ENCODE measurements at places on chromosomes 2 and 18.
A peak's percentile ranks its signal among the peaks of the same experiment; 100 is the strongest.

DNA sequence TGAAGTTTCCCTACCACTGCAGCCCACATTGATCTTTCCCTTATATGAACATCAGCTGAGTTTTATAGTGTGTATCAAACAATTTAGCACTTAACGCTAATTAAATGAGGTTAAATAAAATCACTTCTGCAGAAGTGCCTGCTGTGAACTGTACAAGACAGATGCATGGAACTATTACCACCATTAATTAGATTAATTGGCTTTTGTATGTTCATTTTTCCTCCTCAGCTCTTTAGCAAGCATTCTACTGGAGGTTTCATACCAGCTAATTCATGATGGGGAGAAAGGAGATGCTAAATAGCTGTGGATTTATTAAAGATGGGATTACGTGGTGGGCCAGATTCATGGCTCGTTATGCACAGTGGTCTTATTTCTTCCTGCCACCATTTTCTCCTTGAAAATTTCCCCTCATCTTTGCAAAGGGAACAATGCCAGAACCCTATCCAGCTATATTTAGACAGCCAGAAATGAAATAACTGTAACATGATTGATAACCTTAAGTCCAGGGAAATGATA, 96.7 kb downstream of the CNTNAP5 start:
- no peaks in the 10 kb centered on the region for H3K4me1 ChIP-seq
- H3K27ac ChIP-seq, result no peak overlapping the region
- H3K27me3 ChIP-seq, result no peaks in the 10 kb centered on the region
- no peak for DNase-seq

- DNase-seq, result no peak
- H3K4me1 ChIP-seq, result no peaks in the 10 kb centered on the region
- H3K27me3 ChIP-seq, result no peaks in the 10 kb centered on the region
These were observed 44.5 kb upstream of the KCNE4 start for GRCh38 chr2:223007531-223007930.

GRCh38 chr2:112053917-112054846, 887 bp upstream of the TMEM87B start:
- no peak overlapping the region for H3K27ac ChIP-seq
- peak overlapping the region; percentile 69 for H3K4me3 ChIP-seq
- H3K27me3 ChIP-seq, result no peaks in the 10 kb centered on the region
- H3K36me3 ChIP-seq, result no peaks in the 10 kb centered on the region

DNA sequence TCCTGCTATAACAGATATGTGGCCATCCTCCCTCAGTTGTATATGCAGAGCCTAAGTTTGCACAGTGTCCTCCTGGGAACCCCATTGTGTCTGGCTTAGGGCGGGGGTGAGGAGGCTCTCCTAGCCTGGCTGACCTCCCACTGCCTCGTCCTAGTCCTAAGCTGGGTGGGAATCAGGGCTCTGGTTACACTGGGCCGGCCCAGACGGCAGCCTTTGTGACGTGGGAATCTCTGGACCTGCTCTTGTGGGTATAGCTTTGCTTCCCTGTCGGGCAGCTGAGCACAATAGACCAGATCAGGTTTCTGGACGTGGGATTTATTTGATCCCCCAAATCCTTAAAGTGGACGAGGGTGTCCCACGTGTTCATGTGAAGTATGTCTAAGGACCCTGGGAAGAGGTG, 2.9 kb downstream of the ACKR3 start:
- no peak overlapping the region for H3K27ac ChIP-seq
- DNase-seq, result no peak
- H3K36me3 ChIP-seq, result no peaks in the 10 kb centered on the region
- peaks cover 23% of the 10 kb centered on the region for H3K4me1 ChIP-seq
- no peak overlapping the region for H3K4me3 ChIP-seq

DNA sequence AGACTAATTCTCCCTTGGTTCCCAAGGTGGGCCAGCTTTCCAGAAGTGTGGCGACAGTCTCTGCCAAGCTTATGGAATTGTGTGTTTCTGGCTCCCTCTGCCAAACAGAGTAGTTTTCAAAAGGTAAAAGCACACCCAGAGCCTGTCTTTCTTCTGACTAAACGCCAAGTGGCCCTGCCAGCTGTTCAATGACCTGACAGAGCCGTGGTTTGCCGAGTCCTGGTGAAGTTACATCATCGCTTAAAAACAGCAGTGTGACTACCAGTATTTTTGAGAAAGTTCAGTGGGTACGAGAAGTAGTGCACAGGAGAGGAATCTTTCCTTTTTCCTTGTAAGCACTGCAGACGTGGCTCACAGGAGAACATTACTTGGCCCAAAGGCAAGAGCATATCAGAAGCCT, 1.9 kb downstream of the PER2 start:
- H3K4me3 ChIP-seq, result no peak overlapping the region
- no peaks in the 10 kb centered on the region for H3K27me3 ChIP-seq
- DNase-seq, result no peak
- H3K36me3 ChIP-seq, result no peaks in the 10 kb centered on the region
- H3K4me1 ChIP-seq, result peaks cover 25% of the 10 kb centered on the region

- H3K4me1 ChIP-seq, result no peaks in the 10 kb centered on the region
- no peak overlapping the region for H3K27ac ChIP-seq
- H3K27me3 ChIP-seq, result no peaks in the 10 kb centered on the region
- H3K4me3 ChIP-seq, result no peak overlapping the region
- no peaks in the 10 kb centered on the region for H3K36me3 ChIP-seq
- DNase-seq, result no peak
These were observed 322.5 kb downstream of the LPIN1 start for GRCh38 chr2:12068796-12069538.

- H3K27ac ChIP-seq, result no peak overlapping the region
- no peaks in the 10 kb centered on the region for H3K36me3 ChIP-seq
- no peak overlapping the region for H3K4me3 ChIP-seq
- H3K27me3 ChIP-seq, result no peaks in the 10 kb centered on the region
- no peaks in the 10 kb centered on the region for H3K4me1 ChIP-seq
These were observed 616.1 kb upstream of the PKDCC start for GRCh38 chr2:41431756-41432155.

- no peak for DNase-seq
- 0 out of 2 replicates have a peak overlapping the region, but pooled peaks have one; percentile 20 for H3K27ac ChIP-seq
- peaks cover 21% of the 10 kb centered on the region for H3K36me3 ChIP-seq
- no peaks in the 10 kb centered on the region for H3K4me1 ChIP-seq
- no peaks in the 10 kb centered on the region for H3K27me3 ChIP-seq
- H3K4me3 ChIP-seq, result no peak overlapping the region
These were observed 19.0 kb upstream of the ESPNL start for GRCh38 chr2:238081150-238081549.

DNA sequence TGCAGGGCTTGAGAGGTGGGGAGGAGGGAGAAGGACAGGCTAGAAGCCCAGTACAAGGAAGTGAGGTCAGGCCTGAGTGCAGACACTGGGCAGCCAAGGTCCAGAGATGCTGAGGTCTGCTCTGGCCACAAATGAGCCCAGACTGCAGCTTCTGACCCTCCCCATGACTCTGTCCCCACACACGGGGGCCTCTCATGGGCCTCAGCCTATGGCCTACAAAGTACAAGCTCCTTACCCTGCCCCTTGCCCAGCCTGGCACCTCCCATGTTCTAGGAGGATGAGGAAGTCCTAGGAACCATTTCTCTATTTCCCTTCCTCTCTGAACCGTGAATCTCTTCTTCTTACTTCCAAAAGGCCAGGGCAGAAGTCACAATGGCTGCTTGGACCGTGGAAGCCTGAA, 193.8 kb downstream of the ANKRD30B start:
- H3K27me3 ChIP-seq, result no peaks in the 10 kb centered on the region
- H3K4me1 ChIP-seq, result no peaks in the 10 kb centered on the region
- no peaks in the 10 kb centered on the region for H3K36me3 ChIP-seq
- no peak overlapping the region for H3K4me3 ChIP-seq
- DNase-seq, result no peak

DNA sequence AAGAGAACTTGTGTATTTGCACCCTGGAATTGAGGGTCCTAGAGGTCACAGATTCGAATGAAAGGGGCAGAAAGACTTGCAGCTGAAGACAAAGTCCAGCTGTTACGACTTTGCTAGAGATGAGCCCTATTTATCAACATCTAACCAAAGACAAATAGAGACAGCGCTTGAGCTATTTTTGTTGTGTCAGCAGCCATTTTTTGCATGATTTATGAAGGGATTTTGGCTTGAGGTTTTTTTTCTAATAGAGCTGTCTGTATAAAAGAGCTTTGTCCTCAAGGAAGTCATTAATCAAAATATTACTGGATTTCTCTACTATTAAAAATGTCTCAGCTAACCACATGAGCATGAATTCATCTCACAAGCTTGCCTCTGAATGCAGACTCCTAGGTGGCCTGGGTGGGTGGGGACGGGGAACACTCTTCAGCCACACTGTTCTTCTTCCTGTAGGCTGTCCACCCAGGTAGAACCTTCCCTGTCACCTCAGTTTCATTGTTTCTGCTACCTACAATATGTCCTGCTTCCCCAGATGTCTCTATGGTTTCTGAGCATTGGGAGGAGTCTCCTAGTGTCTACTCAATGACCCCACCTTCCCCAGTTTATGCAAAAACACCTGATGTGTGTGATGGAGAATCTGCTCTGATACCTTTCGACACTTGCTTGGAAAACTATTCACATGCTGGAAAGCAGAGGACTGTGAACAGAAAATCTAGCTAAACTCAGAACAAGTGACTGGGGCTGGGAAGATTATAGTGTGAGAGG, 7.2 kb upstream of the CD226 start:
- no peak for DNase-seq
- no peaks in the 10 kb centered on the region for H3K36me3 ChIP-seq
- H3K4me1 ChIP-seq, result 0 out of 2 replicates have a peak, but pooled peaks cover 2% of the 10 kb centered on the region
- no peak overlapping the region for H3K4me3 ChIP-seq

DNA sequence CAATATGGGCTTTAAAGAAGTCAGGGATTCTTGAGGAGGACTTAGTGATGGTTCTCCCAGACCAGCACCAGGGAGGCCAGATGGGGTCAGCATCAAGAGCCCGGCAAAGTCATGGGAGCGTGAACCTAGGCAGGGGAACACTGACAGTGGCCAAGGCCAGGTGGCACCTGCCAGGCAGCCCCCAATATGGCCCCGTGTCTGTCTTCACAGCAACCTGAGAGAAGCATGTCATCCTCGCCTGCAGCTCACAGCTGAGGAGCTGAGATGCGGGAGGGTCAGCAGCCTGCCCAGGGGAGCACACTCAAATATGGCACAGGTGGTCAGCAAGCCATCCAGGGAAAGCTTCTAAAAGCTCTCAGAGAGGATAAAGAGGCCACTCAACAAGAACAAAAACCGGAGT, 105.7 kb upstream of the GPC1 start:
- H3K36me3 ChIP-seq, result no peaks in the 10 kb centered on the region
- no peak for DNase-seq
- no peak overlapping the region for H3K27ac ChIP-seq
- no peak overlapping the region for H3K4me3 ChIP-seq
- no peaks in the 10 kb centered on the region for H3K27me3 ChIP-seq

DNA sequence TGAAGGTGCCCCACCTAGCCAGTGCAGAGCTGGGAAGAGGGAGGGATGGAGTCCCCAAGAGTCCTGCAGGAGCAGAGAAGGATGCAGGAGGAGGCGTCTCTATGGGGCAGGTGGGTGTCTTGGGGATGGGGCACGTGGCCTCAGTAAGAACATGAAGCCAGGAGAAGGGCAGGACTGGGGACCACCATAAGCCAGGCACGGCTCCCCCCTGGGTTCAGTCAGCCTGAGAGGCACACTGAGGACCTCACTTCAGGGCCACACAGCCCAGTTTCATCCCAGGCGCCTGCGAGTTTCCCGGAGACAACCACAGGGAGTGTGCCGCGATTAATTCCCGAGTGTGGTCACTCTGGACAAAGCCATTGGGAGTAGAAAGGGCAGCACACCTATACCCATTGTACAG, 120.3 kb downstream of the GYPC start:
- peaks cover 3% of the 10 kb centered on the region for H3K27me3 ChIP-seq
- peak overlapping the region; percentile 72 for H3K4me3 ChIP-seq
- H3K36me3 ChIP-seq, result no peaks in the 10 kb centered on the region
- no peaks in the 10 kb centered on the region for H3K4me1 ChIP-seq

- no peak overlapping the region for H3K27ac ChIP-seq
- DNase-seq, result no peak
These were observed 1.7 kb downstream of the RMP24 start for GRCh38 chr18:35974181-35974580.

- H3K27ac ChIP-seq, result no peak overlapping the region
- no peak for DNase-seq
- H3K36me3 ChIP-seq, result no peaks in the 10 kb centered on the region
These were observed 337.6 kb upstream of the FIGN start for GRCh38 chr2:164073101-164074074.

All from H1 (cell line).